ENCODE measurements at places on chromosomes 2 and 18. TPM values are rescaled to one million over a fixed set of nuclear protein-coding genes. Genes with fewer than 3 reads are reported as not detected.

Gene SEPTIN10
- 0.56 TPM for total RNA-seq

Gene PDCD1
- 24.3 TPM for total RNA-seq

Gene PCARE
- total RNA-seq: not detected

Gene TCF7L1
- not detected for total RNA-seq

Gene AMER3
- not detected for total RNA-seq

Gene ADI1
- total RNA-seq: 23.7 TPM

Gene SPC25
- 37.1 TPM for total RNA-seq

Gene GCG
- not detected for total RNA-seq

- no peaks in the 10 kb centered on the region for H3K27me3 ChIP-seq
- no peak overlapping the region for H3K27ac ChIP-seq
- peaks cover 39% of the 10 kb centered on the region for H3K36me3 ChIP-seq
- peaks cover 12% of the 10 kb centered on the region for H3K4me1 ChIP-seq
- H3K4me3 ChIP-seq: no peak overlapping the region
- no peak for DNase-seq
These were observed 127.8 kb downstream of the TTC27 start for GRCh38 chr2:32755666-32756065.

DNA sequence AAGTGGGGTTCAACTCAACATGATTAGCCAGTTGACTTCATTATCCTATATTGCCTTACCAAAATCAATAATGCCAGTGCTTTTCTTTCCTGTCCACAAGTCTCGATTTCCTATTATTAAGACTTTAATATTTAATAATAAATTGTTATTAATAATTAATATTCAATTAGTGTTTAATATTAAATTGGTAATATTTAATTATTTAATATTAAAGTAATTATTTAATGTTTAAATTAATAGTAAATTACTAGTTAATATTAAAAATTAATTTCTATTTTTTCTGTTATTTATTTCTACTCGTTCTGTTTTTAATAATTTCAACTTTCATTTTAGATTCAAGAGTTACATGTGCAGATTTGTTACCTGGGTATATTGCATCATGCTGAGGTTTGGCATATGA, 243.2 kb downstream of the GULP1 start:
- H3K36me3 ChIP-seq: no peaks in the 10 kb centered on the region
- peaks cover 13% of the 10 kb centered on the region for H3K27me3 ChIP-seq
- no peak overlapping the region for H3K4me3 ChIP-seq
- no peak for DNase-seq
- H3K27ac ChIP-seq: no peak overlapping the region

DNA sequence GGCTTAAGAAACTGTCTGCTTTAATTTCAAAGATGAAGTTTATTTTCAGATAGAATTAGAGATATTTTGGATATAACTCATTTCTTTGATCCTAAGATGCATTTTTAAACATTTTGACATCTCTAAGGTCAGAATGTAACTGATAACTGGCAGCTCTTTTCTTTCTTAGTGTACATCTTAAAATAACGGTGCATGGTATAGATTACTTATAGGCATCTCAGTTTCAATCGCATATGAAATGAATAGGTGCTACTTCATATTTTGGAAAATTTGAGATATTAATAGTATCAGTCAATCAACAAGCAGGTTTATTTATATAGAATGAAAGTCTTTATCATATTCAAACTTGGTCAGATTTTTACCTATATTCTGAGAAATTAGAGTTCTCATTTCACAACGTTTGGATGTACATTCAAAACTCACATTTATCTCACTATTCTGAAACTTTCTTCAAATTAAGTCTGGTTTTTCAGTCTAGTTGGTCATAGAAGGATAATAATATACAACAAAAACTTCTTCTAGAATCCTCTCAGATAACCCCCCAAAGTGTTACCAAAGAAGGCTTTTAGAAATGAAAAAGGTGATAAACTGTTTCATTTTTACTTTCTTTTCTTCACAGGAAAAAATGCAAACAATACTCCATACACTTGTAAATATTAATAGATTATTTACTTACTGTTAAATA, 122.8 kb upstream of the WDSUB1 start:
- peaks cover 13% of the 10 kb centered on the region for H3K36me3 ChIP-seq
- peaks cover 3% of the 10 kb centered on the region for H3K4me1 ChIP-seq
- DNase-seq: no peak
- H3K4me3 ChIP-seq: no peak overlapping the region
- H3K27ac ChIP-seq: no peak overlapping the region
- H3K27me3 ChIP-seq: no peaks in the 10 kb centered on the region

GRCh38 chr2:85893428-85894258, 4.9 kb upstream of the ST3GAL5 start:
- H3K36me3 ChIP-seq: peaks cover 20% of the 10 kb centered on the region
- peaks cover 36% of the 10 kb centered on the region for H3K4me1 ChIP-seq
- no peak overlapping the region for H3K4me3 ChIP-seq
- H3K27me3 ChIP-seq: no peaks in the 10 kb centered on the region
- DNase-seq: no peak

GRCh38 chr18:77343846-77344510, 94.3 kb downstream of the GALR1 start:
- no peak for DNase-seq
- no peaks in the 10 kb centered on the region for H3K27me3 ChIP-seq
- no peaks in the 10 kb centered on the region for H3K36me3 ChIP-seq
- H3K4me1 ChIP-seq: no peaks in the 10 kb centered on the region
- H3K27ac ChIP-seq: no peak overlapping the region
- no peak overlapping the region for H3K4me3 ChIP-seq

- peaks cover 9% of the 10 kb centered on the region for H3K27me3 ChIP-seq
- DNase-seq: no peak
- no peak overlapping the region for H3K4me3 ChIP-seq
- no peaks in the 10 kb centered on the region for H3K4me1 ChIP-seq
These were observed 9.5 kb downstream of the UGT1A6 start for GRCh38 chr2:233702238-233702637.

- peaks cover 34% of the 10 kb centered on the region for H3K4me1 ChIP-seq
- no peaks in the 10 kb centered on the region for H3K36me3 ChIP-seq
- no peak overlapping the region for H3K4me3 ChIP-seq
- no peaks in the 10 kb centered on the region for H3K27me3 ChIP-seq
- no peak for DNase-seq
- H3K27ac ChIP-seq: no peak overlapping the region
These were observed 29.4 kb downstream of the PDCL3 start for GRCh38 chr2:100592226-100592625.

DNA sequence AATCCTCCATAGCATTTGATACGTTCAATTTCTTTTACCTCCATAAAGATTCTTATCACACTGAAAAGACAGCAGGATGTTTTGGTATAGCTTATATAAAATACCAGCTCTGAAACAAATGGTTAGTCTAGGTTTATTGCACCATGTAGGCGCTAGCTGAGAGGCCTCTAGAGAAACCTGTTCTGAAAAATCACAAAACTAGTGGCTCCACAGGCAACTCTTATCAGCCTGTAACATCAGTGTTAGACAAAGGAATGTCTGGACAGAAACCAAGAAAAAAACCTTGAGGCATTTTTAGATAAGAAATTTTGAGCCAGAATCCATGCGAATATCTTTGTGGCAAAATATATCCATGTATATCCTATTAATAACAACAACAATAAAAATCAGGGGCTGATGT, 440.4 kb upstream of the MAP2 start:
- no peaks in the 10 kb centered on the region for H3K36me3 ChIP-seq
- H3K4me1 ChIP-seq: no peaks in the 10 kb centered on the region
- H3K27ac ChIP-seq: no peak overlapping the region
- no peaks in the 10 kb centered on the region for H3K27me3 ChIP-seq
- no peak overlapping the region for H3K4me3 ChIP-seq

DNA sequence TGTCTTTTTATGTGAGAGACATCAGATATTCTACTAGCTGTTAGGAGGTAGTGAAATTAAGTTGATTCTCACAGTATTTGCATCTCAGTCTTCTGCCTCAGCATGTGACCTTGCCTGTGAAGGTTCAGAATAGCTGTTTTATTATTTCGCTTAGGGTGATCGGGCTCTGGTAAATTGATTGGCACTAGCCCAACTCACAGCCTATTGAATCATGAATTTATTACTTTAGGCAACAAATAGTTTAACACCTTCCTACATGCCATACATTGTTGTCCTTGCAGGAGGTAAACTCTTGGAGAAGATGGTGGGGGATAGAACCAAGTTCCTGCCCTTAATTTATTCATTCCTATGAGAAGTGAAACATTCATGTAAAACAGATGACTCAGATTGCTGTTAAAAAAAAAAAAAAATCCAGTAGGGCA, 101.9 kb downstream of the GPD2 start:
- no peaks in the 10 kb centered on the region for H3K27me3 ChIP-seq
- no peak overlapping the region for H3K4me3 ChIP-seq
- H3K27ac ChIP-seq: peak overlapping the region; percentile 71
- peaks cover 25% of the 10 kb centered on the region for H3K36me3 ChIP-seq

GRCh38 chr18:69758458-69758857, 189.2 kb downstream of the CD226 start:
- no peak overlapping the region for H3K4me3 ChIP-seq
- H3K4me1 ChIP-seq: peaks cover 16% of the 10 kb centered on the region
- H3K36me3 ChIP-seq: peaks cover 18% of the 10 kb centered on the region
- DNase-seq: no peak
- no peak overlapping the region for H3K27ac ChIP-seq

GRCh38 chr2:106956879-106957278, 70.9 kb upstream of the ST6GAL2 start:
- H3K4me3 ChIP-seq: no peak overlapping the region
- no peaks in the 10 kb centered on the region for H3K4me1 ChIP-seq
- H3K36me3 ChIP-seq: no peaks in the 10 kb centered on the region

DNA sequence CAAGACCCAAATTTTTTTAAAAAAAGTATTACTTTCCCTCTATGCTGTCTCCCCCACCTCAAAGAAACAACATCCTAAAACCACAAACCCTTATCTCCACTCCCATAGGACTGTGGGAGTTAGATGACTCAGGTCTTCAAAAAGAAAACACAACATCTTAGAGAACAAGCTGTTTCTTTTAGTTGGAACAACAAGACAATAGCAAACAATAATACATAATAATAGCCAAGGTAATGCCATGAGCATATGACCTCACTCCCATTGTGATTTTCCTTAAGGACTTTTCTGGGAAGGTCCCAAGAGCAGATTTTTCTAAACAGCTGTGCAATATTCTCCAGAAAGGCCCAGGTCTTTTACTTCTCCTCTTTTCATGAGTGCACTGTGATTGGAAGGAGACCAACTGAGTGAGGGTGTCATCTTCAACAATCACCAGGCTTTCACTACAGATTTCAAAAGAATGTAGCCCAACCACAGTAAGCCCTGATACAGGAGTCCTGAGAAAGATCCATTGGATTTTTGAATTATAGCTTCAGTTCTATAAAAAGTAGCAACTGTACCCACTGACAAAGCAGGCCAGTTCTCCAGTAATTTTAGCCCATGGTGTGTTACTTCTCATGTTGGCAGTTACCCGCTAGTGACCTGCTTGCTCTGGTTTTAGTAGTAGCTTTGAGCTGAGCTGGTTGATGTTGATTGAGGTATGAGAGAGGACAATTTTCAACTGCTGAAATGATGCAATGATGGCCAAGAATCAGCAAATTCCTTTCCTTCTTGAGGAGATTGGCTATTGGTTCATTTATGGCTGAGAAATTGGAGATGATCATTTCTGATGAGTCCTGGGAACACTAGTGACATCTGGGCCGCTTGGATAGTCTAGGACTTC, 144.5 kb upstream of the TCF4 start:
- no peak overlapping the region for H3K4me3 ChIP-seq
- DNase-seq: no peak
- H3K36me3 ChIP-seq: no peaks in the 10 kb centered on the region
- H3K27me3 ChIP-seq: no peaks in the 10 kb centered on the region
- H3K4me1 ChIP-seq: no peaks in the 10 kb centered on the region
- H3K27ac ChIP-seq: no peak overlapping the region

- peaks cover 24% of the 10 kb centered on the region for H3K27me3 ChIP-seq
- H3K4me3 ChIP-seq: no peak overlapping the region
- DNase-seq: no peak
- no peaks in the 10 kb centered on the region for H3K36me3 ChIP-seq
- H3K27ac ChIP-seq: no peak overlapping the region
These were observed 259.2 kb downstream of the SLC4A3 start for GRCh38 chr2:219886615-219887014.

DNA sequence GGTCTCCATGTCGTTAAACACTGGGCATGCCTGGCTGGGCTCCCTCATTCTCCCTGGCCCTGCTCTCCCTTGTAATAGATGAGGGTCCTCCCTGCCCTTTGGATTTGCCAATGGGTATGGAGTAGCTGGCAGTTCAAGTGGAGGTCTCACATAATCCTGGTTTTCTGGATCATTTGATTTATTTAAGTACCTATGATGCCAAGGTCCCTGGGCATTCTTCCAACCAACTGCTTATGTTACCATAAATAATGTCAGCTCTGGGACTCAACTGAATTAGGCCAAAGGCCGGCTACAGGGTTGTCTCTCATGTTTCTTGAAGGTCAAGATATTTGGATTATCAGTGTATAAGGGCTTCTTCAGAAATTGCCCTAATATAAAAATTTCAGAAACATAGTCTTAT, 104.9 kb upstream of the LYPD6 start:
- H3K36me3 ChIP-seq: no peaks in the 10 kb centered on the region
- DNase-seq: no peak
- no peaks in the 10 kb centered on the region for H3K4me1 ChIP-seq
- peaks cover 41% of the 10 kb centered on the region for H3K27me3 ChIP-seq

DNA sequence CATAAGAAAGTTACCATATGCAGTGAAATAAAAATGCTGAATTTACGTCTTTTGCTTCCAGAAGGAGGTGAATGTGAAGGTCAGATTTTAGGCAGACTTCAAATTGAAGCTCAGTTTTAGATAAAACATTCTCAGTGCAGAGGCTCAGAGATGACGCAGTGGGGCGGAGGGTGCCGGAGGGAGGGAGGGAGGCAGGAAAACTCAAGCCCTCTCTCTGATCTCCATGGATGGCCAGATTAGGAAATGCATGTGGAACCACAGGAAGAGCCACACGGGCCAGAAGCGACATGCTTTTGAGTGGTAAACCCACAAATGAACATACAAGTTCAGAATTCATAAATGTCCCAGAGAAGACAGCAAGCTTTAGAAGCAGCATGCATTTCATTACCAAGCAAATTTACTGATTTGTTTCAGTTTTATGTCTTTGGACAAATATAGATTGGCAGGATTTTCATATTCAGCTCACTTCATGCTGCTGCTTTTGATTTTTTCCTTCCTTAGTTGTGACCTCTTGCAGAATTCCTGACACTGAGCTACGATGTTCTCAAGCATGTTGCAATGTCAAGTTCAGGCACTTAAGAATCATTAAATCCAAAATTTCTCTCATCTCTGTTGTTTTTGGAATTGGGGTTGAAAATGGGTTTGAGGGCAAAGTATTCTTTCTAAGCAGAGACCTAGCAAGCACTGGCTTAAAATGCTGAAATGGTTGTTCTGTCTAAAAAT, 29.7 kb upstream of the APCDD1 start:
- no peaks in the 10 kb centered on the region for H3K27me3 ChIP-seq
- no peak for DNase-seq
- no peak overlapping the region for H3K4me3 ChIP-seq
- H3K36me3 ChIP-seq: no peaks in the 10 kb centered on the region
- H3K27ac ChIP-seq: no peak overlapping the region

- no peaks in the 10 kb centered on the region for H3K4me1 ChIP-seq
- H3K4me3 ChIP-seq: no peak overlapping the region
- peaks cover 7% of the 10 kb centered on the region for H3K27me3 ChIP-seq
- no peak for DNase-seq
- no peaks in the 10 kb centered on the region for H3K36me3 ChIP-seq
These were observed 226.4 kb downstream of the ZBTB7C start for GRCh38 chr18:48182779-48183178.

GRCh38 chr2:145846982-145847381, 1327.1 kb upstream of the ZEB2 start:
- no peaks in the 10 kb centered on the region for H3K27me3 ChIP-seq
- H3K27ac ChIP-seq: no peak overlapping the region
- no peak overlapping the region for H3K4me3 ChIP-seq
- no peaks in the 10 kb centered on the region for H3K4me1 ChIP-seq
- no peak for DNase-seq

- H3K4me1 ChIP-seq: peaks cover 14% of the 10 kb centered on the region
- no peak overlapping the region for H3K4me3 ChIP-seq
- peaks cover 32% of the 10 kb centered on the region for H3K36me3 ChIP-seq
- H3K27ac ChIP-seq: no peak overlapping the region
- no peak for DNase-seq
These were observed 21.3 kb downstream of the HNRNPLL start for GRCh38 chr2:38581193-38582147.

All from activated naive CD8-positive, alpha-beta T cell treated with anti-CD3 and anti-CD28 coated beads for 36 hours (primary cell).